ENCODE measurements at places on chromosomes 1 and 21. TPM values are rescaled to one million over a fixed set of nuclear protein-coding genes. Genes with fewer than 3 reads are reported as not detected.

GRCh38 chr1:221302357-221302756 is 423.1 kb downstream of the HLX start:
- H3K36me3 ChIP-seq = no peaks in the 10 kb centered on the region
- no peak overlapping the region for H3K27ac ChIP-seq
- no peaks in the 10 kb centered on the region for H3K4me1 ChIP-seq
- no peak overlapping the region for H3K4me3 ChIP-seq

GRCh38 chr1:59427155-59427554 is 130.3 kb downstream of the FGGY start:
- no peak overlapping the region for H3K4me3 ChIP-seq
- no peak overlapping the region for H3K27ac ChIP-seq
- H3K36me3 ChIP-seq = no peaks in the 10 kb centered on the region
- no peaks in the 10 kb centered on the region for H3K4me1 ChIP-seq
- DNase-seq = no peak
- no peaks in the 10 kb centered on the region for H3K27me3 ChIP-seq

The SLC1A7 gene
- total RNA-seq = not detected

The GSTM1 gene
- not detected for total RNA-seq

The KRTAP10-4 gene
- not detected for total RNA-seq

The ERVH48-1 gene
- not detected for total RNA-seq

DNA sequence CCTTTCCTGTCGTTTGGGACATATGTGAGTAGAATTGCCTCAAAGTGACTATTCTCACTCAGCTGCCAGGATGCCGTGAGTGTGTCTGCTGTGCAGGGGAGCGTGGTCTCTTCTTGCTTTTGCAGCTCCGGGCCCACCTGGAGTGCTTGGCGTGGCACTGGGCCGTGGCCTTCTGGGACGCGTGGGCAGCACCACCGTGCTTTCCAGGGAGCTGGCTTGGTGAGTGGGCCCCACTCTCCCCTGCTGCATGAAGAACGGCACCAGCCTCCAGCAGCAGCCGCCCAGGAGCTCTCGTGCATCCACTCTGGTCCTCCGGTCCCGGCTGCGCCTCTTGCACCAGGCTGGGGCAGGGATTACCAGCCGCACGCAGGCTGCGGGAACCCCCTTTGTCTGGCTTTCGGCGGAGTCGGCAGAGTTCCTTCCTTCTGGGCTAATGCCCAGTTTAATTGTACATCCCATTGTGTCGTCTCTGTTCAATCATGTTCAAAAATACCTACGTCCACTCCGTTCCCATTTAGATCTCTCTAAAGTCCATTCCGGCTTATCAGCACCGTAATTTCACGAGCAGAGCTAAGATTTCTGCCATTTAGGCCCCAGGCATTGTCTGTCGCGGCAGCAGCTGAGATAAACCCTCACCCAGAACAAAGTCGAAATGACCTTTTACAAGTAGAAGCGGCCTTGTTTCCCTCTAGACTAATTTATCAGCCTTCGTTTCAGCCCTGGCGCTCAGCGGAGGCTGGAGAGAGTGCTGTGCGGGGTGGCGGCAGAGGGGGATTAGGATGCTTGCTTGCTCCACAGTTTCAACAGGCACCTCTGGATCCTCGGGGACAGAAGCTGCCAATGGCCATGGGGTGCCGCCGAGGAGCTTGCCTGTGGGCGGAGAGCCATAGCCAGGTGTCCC is 129.6 kb downstream of the PRDM16 start:
- DNase-seq = no peak
- H3K36me3 ChIP-seq = no peaks in the 10 kb centered on the region
- no peak overlapping the region for H3K27ac ChIP-seq
- H3K4me3 ChIP-seq = no peak overlapping the region
- H3K27me3 ChIP-seq = no peaks in the 10 kb centered on the region

The PIK3R3 gene
- total RNA-seq = 0.25 TPM

The PIGR gene
- total RNA-seq = not detected

- H3K4me3 ChIP-seq = no peak overlapping the region
- no peaks in the 10 kb centered on the region for H3K4me1 ChIP-seq
- no peak overlapping the region for H3K27ac ChIP-seq
- H3K36me3 ChIP-seq = no peaks in the 10 kb centered on the region
Observed at GRCh38 chr1:99599678-99600175, 46.2 kb upstream of the PALMD start.

- H3K27me3 ChIP-seq = no peaks in the 10 kb centered on the region
- H3K27ac ChIP-seq = no peak overlapping the region
- H3K4me3 ChIP-seq = no peak overlapping the region
- H3K36me3 ChIP-seq = no peaks in the 10 kb centered on the region
- no peak for DNase-seq
Observed at GRCh38 chr1:4395158-4395557, 259.3 kb upstream of the AJAP1 start.

- no peaks in the 10 kb centered on the region for H3K36me3 ChIP-seq
- no peaks in the 10 kb centered on the region for H3K4me1 ChIP-seq
- no peak overlapping the region for H3K4me3 ChIP-seq
- H3K27me3 ChIP-seq = no peaks in the 10 kb centered on the region
Observed at GRCh38 chr1:36890776-36891175, 143.5 kb downstream of the GRIK3 start.

DNA sequence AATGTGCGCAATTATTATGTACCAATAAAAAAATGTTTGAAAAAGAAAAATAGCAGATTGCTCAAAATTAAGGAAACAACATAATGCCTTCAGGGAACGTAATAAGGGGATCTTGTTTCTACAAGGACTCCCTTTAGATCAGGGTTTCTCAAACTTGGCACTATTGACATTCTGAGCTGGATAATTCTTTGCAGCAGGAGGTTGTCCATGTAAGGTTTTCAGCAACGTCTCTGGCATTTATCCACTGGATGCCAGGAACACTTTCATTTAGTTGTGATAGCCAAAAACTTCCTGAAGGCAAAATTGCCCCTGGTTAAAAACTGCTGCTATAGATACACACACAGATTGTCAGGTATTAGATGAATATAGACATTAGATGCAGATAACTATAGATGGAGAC is 666.7 kb upstream of the ADAMTS5 start:
- H3K27me3 ChIP-seq = no peaks in the 10 kb centered on the region
- no peaks in the 10 kb centered on the region for H3K4me1 ChIP-seq

- no peaks in the 10 kb centered on the region for H3K27me3 ChIP-seq
- no peak overlapping the region for H3K27ac ChIP-seq
- no peak for DNase-seq
- H3K4me3 ChIP-seq = no peak overlapping the region
Observed at GRCh38 chr1:223651291-223651991, 14.1 kb downstream of the CAPN8 start.

- H3K4me1 ChIP-seq = peaks cover 37% of the 10 kb centered on the region
- no peaks in the 10 kb centered on the region for H3K36me3 ChIP-seq
- peak overlapping the region; percentile 46 for H3K27ac ChIP-seq
- peak; percentile 63 for DNase-seq
- H3K4me3 ChIP-seq = peak overlapping the region; percentile 16
Observed at GRCh38 chr1:206784471-206784903, 12.2 kb upstream of the IL10 start.

The CNKSR1 gene
- total RNA-seq = 4.5 TPM

DNA sequence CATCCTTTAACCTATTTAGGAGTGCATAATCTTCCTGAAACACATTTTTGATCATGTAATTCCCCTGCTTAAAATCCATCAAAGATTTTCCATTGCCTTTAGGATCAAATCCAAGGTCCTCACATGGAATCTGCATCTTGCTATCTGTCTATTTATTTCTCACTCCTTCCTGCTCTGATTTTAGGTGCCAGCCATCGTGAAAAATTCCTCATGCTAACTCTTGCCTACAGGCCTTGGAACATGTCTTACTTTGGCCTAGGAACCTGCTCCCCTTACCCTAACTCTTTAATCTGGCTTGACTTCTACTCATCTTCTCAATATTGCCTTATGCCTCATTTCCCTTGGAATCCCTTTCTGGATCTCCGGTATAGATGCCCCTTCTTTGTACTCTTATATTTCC is 1074.3 kb downstream of the TTLL7 start:
- H3K27me3 ChIP-seq = no peaks in the 10 kb centered on the region
- H3K36me3 ChIP-seq = no peaks in the 10 kb centered on the region
- H3K4me1 ChIP-seq = no peaks in the 10 kb centered on the region

DNA sequence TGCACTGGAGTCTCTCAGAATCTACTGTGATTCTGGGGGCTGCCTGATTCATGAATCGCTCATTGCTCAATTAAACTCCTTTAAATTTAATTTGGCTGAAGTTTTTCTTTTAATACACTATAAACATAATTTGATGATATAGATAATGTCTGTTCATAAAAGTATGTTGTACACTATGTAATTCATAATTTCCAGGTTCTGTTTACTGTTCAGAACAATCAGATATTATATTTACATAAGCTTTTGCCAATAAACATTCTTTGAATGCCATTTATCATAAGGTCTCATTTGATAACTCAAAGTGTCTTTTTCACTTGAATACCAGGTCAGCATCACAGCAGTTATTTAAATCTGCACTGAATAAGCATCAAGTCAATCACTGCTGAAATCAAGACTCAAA is 39.6 kb downstream of the PIGK start:
- H3K4me1 ChIP-seq = no peaks in the 10 kb centered on the region
- no peak overlapping the region for H3K4me3 ChIP-seq
- H3K27ac ChIP-seq = no peak overlapping the region
- H3K36me3 ChIP-seq = no peaks in the 10 kb centered on the region
- DNase-seq = no peak

DNA sequence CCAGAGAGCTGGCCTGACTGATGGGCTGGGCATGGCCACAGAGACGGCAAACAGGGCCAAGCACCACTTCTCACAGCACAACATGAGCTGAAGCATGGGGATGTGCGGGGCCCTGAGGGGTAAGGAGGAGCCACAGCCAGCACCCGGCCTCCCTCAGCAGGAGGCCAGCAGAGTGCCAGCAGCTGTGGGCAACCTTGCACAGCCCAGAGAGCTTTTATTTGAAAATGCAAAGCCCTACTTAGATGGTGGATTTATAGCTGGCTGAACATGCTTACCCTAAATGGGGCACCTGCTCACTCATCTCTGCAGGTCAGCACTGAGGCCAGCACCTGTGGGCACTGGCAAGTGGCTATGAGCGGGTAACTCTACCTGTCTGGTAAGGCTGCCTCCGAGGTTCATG is 44.1 kb downstream of the SLC66A1 start:
- no peak for DNase-seq
- peaks cover 61% of the 10 kb centered on the region for H3K36me3 ChIP-seq
- H3K27me3 ChIP-seq = no peaks in the 10 kb centered on the region
- H3K27ac ChIP-seq = no peak overlapping the region

DNA sequence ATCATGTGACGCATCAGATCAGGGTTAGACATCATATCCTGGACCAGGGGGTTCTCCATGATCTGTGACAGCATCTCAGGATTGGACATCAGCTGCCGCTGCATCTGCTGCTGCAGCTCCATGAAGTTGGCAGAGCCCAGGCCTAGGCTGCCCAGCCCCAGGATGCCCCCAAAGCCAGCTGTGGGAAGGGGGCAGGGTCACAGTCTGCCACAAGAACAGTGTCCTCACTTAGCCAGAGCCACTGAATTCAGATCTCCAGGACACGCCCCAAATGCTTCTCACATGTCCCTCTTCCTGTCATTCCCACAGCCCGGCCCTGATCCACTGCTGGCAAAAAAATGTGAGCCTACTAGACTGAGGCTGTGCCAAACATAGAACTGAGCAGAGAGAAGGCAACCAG is 3.2 kb downstream of the UBQLN4 start:
- H3K4me1 ChIP-seq = peaks cover 13% of the 10 kb centered on the region
- no peak overlapping the region for H3K4me3 ChIP-seq
- DNase-seq = no peak
- no peak overlapping the region for H3K27ac ChIP-seq

The AK5 gene
- 25.5 TPM for total RNA-seq

DNA sequence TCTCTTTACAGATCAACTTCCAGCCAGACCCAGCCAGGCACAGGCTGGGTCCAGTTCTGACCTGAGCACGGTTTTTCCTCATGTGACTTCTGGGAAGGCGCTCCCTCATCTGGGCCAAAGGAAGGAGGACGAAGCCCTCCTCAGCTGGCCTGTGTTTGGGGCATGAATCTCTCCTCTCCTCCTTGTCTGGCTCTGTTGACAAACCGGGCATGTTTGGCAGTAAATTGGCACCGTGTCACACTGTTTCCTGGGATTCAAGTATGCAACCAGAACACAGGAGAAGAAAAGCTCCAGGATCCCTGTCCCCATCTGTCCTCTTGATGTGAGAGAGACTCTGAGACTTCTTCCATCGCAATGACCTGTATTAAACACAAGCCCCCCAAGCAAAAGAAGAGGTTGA is 18.3 kb downstream of the NECAP2 start:
- H3K4me1 ChIP-seq = no peaks in the 10 kb centered on the region
- H3K27me3 ChIP-seq = no peaks in the 10 kb centered on the region
